ENCODE measurements at places on chromosomes 1 and 21.

- DNase-seq: no peak
Observed at GRCh38 chr1:153978274-153978909, 918 bp upstream of the JTB start.

GRCh38 chr1:66503841-66504470 is 30.0 kb upstream of the SGIP1 start:
- DNase-seq: no peak

DNA sequence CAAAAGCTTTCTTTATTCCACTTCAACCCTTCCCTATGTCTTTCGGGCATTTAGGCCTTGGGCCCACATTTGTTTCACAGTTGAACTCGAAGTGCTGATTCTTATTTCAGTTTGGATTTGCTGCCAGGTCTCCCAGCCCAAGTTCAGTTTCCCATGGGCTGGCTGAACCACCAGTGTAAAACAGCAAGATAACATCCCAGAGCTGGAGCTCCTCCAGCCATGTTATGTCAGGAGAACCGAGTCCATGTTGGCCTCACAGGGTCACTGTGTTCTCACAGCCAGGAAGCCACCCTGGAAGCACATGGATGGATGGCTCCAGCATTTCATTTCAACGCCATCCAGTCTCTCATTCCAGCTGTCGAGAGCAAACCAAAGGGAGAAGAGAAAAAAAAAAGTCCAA is 45.2 kb upstream of the RXRG start:
- DNase-seq: no peak

DNA sequence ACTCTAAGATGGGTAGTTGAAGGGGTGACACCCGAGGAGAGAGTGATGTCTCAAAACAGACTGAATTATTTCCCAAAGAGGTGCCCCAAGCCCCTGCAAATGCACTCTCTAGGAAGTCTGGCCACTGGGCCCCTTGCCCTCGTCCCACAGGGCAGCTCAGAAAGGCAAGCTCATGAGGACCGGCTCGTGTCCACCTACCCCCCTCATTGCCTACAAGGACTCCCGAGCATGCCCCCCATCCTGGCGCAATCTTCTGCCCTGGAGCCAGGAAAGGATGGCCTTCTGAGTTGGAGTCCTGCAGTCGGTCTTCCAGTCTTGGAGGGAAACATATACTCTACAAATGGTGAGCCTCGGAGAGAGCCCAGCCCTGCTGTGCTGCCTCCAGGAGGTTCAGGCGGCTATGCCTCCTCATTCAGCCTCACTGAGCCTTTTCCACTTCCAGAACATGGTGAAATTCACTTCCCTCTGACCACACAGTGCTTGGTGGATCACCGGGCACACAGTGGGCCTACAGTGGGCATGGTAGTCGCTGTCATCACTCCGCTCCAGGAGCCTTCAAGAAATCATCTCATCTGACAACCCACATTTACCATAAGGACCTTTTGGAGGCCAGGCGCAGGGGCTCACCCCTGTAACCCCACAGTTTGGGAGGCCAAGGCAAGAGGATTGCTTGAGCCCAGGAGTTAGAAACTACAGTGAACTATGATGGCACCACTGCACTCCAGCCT is 5.8 kb upstream of the WNT3A start:
- DNase-seq: no peak

DNA sequence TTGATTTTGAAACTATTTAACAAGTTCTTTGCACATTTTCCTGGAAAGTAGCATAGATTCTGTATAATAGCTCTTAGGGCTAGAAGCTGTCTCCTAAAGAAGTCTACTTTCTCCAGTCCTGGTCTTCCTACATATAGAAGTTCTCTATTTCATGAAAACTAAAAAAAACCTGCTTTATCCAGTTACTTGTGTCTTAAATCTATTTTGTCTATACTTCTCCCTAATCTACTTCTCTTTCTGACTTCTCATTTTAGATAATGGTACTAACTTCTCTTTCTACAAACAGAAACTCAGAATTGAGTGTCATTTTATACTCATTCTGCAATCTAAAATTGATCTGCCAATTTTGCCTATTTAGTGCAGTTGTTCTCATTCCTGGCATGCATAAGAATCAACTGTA is 28.7 kb downstream of the PDE4B start:
- no peak for DNase-seq

GRCh38 chr1:64038119-64038518 is 165.3 kb upstream of the UBE2U start:
- DNase-seq: no peak

- peak; percentile 61 for DNase-seq
Observed at GRCh38 chr1:24186993-24187790, at the start of gene IFNLR1. Gene IFNLR1 (minus strand): TSS chr1:24187289. CDS start chr1:24187248, 41 bp downstream.

DNA sequence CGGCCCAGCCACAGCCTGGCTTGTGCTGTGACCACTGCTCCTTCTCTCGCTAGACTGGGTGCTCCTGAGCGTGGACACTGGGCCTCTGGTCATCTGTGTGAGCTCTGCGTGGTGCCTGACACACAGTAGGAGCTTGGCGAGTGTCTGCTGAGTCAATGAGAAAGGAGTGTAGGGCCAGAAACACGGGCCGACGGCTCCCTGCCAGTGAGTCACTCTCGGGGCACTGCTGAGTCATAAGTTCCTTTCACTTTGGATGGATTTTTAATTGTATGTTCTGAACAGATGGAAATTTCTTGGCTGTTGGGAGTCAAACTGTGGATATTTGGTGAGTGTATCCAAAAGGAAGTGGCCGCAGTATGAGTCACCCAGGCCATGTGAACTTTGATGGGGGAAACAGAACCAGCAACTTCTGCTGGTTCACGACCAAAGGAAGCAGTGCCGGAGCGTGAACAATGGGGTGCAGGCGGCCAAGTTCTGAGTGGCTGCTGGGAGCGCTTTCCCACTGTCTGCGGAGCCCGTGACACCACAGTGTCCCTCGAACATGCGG is 41.0 kb upstream of the COL18A1 start:
- DNase-seq: peak; percentile 23

DNA sequence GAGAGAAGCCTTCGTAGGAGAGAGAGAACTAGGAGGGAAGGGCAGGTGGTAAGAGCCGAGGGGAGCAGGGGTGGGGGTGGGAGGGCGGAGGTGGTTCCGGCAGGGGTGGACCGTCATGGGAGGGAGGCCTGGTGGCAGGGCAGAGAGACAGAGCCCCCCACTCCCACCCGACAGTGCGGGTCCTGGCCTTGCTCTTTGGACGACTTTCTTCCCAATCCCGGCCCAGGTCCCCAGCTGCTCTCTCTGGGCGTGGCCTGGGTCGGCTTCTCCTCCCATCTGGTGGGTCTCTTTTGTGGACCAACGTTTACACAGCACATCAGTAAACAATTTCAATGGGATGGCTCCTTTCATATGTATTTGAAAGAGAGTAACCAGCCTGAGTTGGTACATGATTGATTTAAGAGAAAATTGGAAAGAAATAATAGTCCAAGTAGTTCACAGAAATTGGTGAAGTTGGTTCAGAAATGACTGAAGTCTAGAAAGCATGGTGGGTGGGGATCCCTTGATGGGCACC is 56.9 kb downstream of the LDLRAD2 start:
- no peak for DNase-seq

- no peak for DNase-seq
Observed at GRCh38 chr1:224489534-224490365, 55.2 kb upstream of the WDR26 start.

GRCh38 chr1:27388337-27389005 is 4.0 kb upstream of the GPR3 start:
- DNase-seq: peak; percentile 71

- no peak for DNase-seq
Observed at GRCh38 chr1:52970149-52970548, 43.1 kb downstream of the SCP2 start.

DNA sequence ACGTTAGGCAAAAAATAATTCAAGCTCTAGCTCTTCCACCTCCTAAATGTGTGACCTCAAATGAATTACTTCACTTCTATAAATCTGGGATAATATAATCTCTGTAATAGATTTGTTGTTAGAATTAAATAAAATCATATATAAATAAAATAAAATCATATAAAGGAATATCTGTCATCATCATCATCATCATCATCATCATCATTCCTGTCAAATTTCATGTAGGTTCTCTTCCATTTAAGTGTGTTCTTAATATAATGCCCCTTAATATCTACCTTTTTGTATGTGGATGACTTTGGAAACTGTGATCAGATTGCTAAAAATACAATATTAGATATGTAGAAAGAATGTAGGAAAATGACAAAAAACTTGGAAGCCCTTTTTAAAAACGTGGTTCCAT is 621.0 kb downstream of the ADGRL2 start:
- DNase-seq: no peak

GRCh38 chr1:100613817-100614559 is 76.0 kb downstream of the GPR88 start:
- no peak for DNase-seq

- DNase-seq: no peak
Observed at GRCh38 chr21:38220270-38220737, 36.5 kb upstream of the KCNJ15 start.

GRCh38 chr1:19819701-19820100 is 4.6 kb upstream of the RNF186 start:
- DNase-seq: no peak

- DNase-seq: no peak
Observed at GRCh38 chr1:238950784-238951183, 435.6 kb upstream of the CHRM3 start.

DNA sequence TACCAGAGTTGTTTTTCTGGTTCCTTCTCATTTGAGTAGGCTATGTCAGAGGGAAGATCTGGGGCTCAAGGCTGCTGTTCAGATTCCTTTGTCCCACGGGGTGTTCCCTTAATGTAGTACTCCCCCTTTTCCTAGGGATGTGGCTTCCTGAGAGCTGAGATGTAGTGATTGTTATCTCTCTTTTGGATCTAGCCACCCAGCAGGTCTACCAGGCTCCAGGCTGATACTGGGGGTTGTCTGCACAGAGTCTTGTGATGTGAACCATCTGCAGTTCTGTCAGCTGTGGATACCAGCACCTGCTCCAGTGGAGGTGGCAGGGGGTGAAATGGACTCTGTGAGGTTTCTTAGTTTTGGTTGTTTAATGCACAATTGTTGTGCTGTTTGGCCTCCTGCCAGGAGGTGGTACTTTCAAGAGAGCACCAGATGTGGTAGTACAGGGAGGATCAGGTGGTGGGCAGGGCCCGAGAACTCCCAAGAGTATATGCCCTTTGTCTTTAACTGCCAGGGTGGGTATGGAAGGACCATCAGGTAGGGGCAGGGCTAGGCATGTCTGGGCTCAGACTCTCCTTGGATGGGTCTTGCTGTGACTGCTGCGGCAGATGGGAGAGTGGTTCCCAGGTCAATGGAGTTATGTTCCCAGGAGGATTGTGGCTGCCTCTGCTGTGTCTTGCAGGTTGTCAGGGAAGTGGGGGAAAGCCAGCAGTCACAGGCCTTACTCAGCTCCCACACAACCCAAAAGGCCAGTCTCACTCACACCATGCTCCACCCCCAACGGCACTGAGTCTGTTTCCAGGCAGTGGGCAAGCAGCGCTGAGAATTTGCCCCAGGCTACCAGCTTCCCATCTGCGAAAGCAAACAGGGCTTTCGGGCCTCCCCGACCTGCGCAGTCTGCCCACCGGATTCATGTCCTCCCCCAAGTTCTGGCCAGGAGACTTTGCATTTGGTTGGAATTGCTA is 64.2 kb downstream of the SERINC2 start:
- no peak for DNase-seq

DNA sequence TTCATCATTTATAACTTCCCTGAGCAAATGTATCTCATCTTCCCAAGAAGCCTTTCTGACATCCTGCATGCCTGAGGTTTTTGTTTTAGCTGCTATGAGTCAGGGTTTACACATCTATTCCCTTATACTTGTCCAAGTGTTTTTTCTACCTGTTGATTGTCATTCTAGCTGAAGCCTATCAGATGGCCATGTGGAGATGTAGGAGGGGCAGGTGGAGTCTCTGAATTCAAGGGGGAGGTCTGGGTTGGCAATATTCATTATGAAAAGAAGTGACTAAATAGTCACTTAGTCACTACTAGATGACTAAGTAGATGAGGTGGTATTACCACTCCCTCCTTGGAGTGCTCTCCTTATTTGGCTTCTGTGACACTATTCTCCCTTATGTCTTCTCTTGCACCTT is 52.4 kb downstream of the XCL1 start:
- DNase-seq: peak; percentile 7

- DNase-seq: no peak
Observed at GRCh38 chr1:23908453-23909341, 4.5 kb downstream of the CNR2 start.

DNA sequence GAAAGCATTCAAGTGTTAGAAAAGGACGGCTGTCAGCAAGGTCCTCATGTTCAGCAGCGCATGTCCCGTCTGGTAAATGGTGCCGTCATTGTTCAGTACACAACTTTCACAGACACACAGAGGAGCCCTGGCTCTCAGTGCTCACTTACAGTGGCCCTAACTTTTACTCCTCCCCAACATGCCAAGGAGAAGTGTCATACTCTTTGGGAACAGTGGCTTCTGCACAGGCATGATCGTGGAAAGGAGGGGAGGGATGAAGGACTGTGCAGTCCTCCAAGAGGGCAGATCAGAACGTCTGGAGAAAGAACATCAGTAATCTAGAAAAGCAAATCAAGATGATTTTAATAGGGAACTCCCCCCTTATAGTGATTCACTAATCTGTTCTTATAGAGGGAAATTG is 3.8 kb upstream of the GRHL3 start:
- no peak for DNase-seq

GRCh38 chr1:241096982-241097381 is 260.0 kb downstream of the RGS7 start:
- DNase-seq: no peak

DNA sequence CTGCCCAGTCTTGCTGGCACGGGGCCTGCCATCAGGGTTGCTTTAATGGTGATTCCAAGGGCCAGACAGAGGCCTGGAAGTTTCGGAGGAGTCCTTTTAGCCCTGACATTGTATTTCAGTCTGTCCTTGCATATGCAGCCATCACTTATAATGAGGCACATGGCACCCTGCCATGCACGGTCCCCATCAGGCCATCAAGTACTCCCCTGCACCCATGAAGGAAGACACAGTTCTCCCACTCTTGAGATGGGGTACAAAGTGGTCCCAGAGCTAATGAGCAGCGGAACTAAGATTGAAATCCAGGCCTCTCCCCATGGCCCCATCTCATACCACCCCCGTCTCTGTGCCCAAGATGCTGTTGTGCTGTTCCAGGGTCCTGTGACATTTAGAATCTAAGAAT is 596.6 kb downstream of the PTPRU start:
- no peak for DNase-seq

GRCh38 chr1:229349463-229350385 is 6.9 kb upstream of the CCSAP start:
- DNase-seq: no peak

- DNase-seq: no peak
Observed at GRCh38 chr1:95245029-95245428, 11.0 kb downstream of the RWDD3 start.

- no peak for DNase-seq
Observed at GRCh38 chr1:44640200-44640853, 34.0 kb downstream of the TMEM53 start.

Measured in activated CD4-positive, alpha-beta T cell treated with anti-CD3 and anti-CD28 coated beads for 24 hours (primary cell).